Activated T-cell treated with anti-CD3 and anti-CD28 coated beads, Interleukin-2, amount 50 U/mL, for 72 hours (primary cell): ENCODE measurements at places on chromosomes 11 and 22. TPM values are rescaled to one million over a fixed set of nuclear protein-coding genes. Genes with fewer than 3 reads are reported as not detected.

GRCh38 chr11:15114501-15115475 is at the start of gene INSC:
INSC (plus strand) TSS chr11:15114923; CDS start chr11:15149175, 34,252 bp downstream.
- peaks cover 31% of the 10 kb centered on the region for H3K4me1 ChIP-seq
- H3K4me3 ChIP-seq = peak within 1 kb of the TSS; percentile 41

DNA sequence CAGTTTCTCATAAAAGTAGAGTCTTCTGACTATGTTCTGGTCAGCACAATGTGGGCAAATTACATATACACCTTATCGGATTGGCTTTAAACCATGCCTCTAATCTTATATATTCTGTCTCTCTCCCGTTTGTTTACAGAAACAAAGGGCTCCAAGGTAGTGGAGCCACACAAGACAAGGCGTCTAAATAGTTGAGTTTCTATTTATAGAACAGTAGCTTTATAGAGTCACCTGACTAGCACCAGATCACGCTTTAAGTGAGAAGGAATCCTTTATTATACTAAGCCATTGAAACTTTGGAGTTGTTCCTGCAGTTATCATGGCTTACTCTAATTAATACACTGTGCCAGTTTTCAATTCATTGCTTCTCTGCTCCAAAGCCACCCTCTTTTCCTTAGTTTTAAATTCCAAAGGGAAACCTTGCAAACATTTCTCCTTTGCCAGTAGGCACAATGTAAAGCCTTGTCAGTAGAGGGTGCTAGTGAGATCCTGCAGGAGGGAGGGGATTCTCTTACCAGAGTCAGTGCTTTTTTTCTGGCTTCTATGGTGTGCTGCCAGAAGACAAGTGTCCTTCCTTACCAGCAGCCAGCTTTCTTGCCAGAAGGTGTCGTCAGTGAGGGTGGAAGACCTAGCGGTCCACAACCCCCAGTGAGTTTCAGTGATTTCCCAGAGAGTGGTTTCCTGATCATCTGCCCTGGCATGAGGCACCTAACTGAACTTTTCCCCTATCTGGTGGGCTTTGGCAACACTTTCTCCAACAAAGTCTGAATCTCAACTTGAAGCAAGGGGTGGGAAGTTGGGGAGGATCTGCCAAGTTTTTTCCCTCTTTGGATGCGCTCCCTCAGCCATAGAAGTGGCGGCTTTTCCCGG is 71.7 kb downstream of the RAB38 start:
- peak; percentile 41 for DNase-seq
- peaks cover 14% of the 10 kb centered on the region for H3K27me3 ChIP-seq
- H3K4me1 ChIP-seq = no peaks in the 10 kb centered on the region

- no peak overlapping the region for H3K27ac ChIP-seq
- no peak for DNase-seq
- H3K36me3 ChIP-seq = peaks cover 32% of the 10 kb centered on the region
- peaks cover 53% of the 10 kb centered on the region for H3K4me1 ChIP-seq
- H3K4me3 ChIP-seq = no peak overlapping the region
- no peaks in the 10 kb centered on the region for H3K27me3 ChIP-seq
Measured at GRCh38 chr11:14582793-14583192, 60.8 kb upstream of the PDE3B start.

Gene SLC7A4
- total RNA-seq = not detected

Gene CDC42EP2
- 2.3 TPM for total RNA-seq

- H3K4me3 ChIP-seq = no peak overlapping the region
- H3K36me3 ChIP-seq = no peaks in the 10 kb centered on the region
- H3K27ac ChIP-seq = no peak overlapping the region
- no peaks in the 10 kb centered on the region for H3K4me1 ChIP-seq
- DNase-seq = no peak
Measured at GRCh38 chr11:125692887-125693286, 12.2 kb upstream of the ACRV1 start.

- peaks cover 21% of the 10 kb centered on the region for H3K36me3 ChIP-seq
- H3K27ac ChIP-seq = no peak overlapping the region
- H3K4me1 ChIP-seq = peaks cover under 1% of the 10 kb centered on the region
- no peak for DNase-seq
Measured at GRCh38 chr11:121596195-121597155, 143.7 kb upstream of the SORL1-AS1 start.

Gene ACTN3
- total RNA-seq = not detected

- H3K36me3 ChIP-seq = peaks cover 3% of the 10 kb centered on the region
- no peak overlapping the region for H3K4me3 ChIP-seq
- H3K27me3 ChIP-seq = no peaks in the 10 kb centered on the region
- peaks cover 28% of the 10 kb centered on the region for H3K4me1 ChIP-seq
- H3K27ac ChIP-seq = no peak overlapping the region
- DNase-seq = no peak
Measured at GRCh38 chr11:75816561-75817239, 1.7 kb downstream of the UVRAG start.

DNA sequence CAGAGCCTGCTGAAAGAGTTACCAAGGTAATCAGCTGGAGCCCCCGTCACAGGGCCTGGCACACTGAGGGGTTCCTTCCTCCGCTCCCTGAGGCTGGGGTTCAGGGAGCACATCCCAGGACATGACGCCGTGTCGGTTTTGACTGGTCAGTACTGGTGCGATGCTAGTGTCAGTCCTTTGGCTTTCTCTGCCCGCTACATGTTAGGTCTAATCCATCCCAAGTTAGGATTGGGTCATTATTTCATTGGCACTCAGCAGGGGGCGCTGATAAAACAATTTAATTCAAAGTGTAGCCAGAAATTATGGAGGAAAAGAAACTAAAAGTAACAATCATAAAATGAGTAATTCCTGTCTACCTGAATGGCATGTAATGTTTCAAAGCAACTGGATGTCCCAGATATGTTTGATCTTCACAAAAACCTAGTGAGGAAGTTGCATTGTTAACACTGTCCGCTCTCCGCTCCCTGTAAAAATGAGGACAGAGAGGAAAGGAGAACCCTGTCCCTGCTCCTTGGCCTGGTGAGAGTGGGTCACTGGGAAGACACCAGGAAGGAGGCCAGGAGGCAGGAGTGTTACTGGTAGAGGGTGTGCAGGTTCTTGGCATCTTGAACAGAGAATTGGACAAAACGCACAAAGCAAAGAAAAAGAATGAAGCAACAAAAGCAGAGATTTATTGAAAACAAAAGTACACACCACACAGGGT is 27.1 kb downstream of the TSKU start:
- peaks cover 3% of the 10 kb centered on the region for H3K36me3 ChIP-seq
- H3K4me3 ChIP-seq = peak overlapping the region; percentile 5
- peak overlapping the region; percentile 66 for H3K27ac ChIP-seq
- DNase-seq = peak; percentile 61
- peaks cover 30% of the 10 kb centered on the region for H3K4me1 ChIP-seq

GRCh38 chr11:25949918-25950317 is 382.0 kb upstream of the ANO3 start:
- no peak overlapping the region for H3K4me3 ChIP-seq
- no peak overlapping the region for H3K27ac ChIP-seq
- H3K27me3 ChIP-seq = no peaks in the 10 kb centered on the region
- no peaks in the 10 kb centered on the region for H3K4me1 ChIP-seq
- H3K36me3 ChIP-seq = peaks cover 2% of the 10 kb centered on the region

Gene CHRM1
- total RNA-seq = not detected

GRCh38 chr22:20567993-20568417 is 60.6 kb downstream of the MED15 start:
- H3K4me1 ChIP-seq = peaks cover 88% of the 10 kb centered on the region
- H3K4me3 ChIP-seq = no peak overlapping the region
- no peak for DNase-seq
- H3K27me3 ChIP-seq = no peaks in the 10 kb centered on the region
- peaks cover 18% of the 10 kb centered on the region for H3K36me3 ChIP-seq

- H3K4me1 ChIP-seq = no peaks in the 10 kb centered on the region
- no peak overlapping the region for H3K27ac ChIP-seq
- H3K27me3 ChIP-seq = no peaks in the 10 kb centered on the region
- no peaks in the 10 kb centered on the region for H3K36me3 ChIP-seq
Measured at GRCh38 chr11:83502041-83502440, 215.9 kb upstream of the CCDC90B start.

Gene OR8A1
- total RNA-seq = not detected

Gene JAML
- total RNA-seq = 369 TPM

DNA sequence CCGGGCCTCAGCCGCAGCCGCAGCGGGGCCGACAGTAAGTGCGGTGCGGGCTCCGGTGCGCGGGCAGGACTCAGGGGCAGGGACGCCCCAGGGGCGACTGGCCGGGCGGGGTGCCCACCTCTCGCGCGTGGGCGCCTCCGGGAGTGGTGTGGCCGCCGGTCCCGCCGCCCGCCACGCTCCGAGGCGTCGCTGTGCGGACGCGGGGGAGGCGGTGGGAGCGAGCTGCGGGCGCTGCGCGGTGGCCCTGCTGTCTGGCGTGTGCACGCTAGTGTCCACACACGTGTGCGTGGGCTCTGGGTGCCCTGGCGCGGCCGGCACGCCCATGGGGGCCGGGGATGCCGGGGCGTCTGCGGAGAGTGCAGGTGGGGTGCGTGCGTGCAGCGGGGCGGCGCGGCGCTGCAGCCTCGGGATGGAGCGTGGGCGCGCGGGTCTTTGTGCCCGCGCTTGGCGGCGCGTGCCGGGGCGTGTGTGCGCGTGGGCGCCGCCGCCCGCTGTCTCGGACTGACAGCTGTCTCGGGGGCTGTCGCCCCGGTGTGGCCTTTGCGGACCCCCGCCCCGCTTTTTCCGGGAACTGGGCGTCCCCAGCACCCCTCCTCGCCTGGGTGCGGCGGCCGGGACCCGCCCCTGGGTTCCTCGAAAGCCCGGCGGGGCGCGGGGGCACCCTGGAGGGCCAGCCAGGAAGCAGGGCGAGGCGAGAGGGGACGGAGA is 804 bp downstream of the KCNK4 start:
- no peak for DNase-seq
- no peak overlapping the region for H3K27ac ChIP-seq
- H3K36me3 ChIP-seq = peaks cover 5% of the 10 kb centered on the region

GRCh38 chr11:65493367-65494176 is 5.3 kb upstream of the MALAT1 start:
- H3K36me3 ChIP-seq = no peaks in the 10 kb centered on the region
- H3K4me3 ChIP-seq = peak overlapping the region; percentile 87
- H3K4me1 ChIP-seq = peaks cover 84% of the 10 kb centered on the region
- no peak for DNase-seq
- peak overlapping the region; percentile 98 for H3K27ac ChIP-seq
- H3K27me3 ChIP-seq = no peaks in the 10 kb centered on the region
